Cardiac muscle cell (in vitro differentiated cells and primary cell): ENCODE measurements at places on chromosomes 13 and 19. TPM values are rescaled to one million over a fixed set of nuclear protein-coding genes. Genes with fewer than 3 reads are reported as not detected.

Gene ZNF835
- 0.11 and 0.98 TPM in 2 replicates for total RNA-seq

Gene KLK14
- 0.24 TPM in 1 of 2 replicates, not detected in the other for total RNA-seq

Gene CKM
- total RNA-seq, result 406 and 481 TPM in 2 replicates

GRCh38 chr13:80469853-80470381, 129.0 kb upstream of the SPRY2 start:
- no peak for DNase-seq

- peak; percentile 23 for DNase-seq
Observed at GRCh38 chr19:34120846-34121639, 51.3 kb upstream of the LSM14A start.

DNA sequence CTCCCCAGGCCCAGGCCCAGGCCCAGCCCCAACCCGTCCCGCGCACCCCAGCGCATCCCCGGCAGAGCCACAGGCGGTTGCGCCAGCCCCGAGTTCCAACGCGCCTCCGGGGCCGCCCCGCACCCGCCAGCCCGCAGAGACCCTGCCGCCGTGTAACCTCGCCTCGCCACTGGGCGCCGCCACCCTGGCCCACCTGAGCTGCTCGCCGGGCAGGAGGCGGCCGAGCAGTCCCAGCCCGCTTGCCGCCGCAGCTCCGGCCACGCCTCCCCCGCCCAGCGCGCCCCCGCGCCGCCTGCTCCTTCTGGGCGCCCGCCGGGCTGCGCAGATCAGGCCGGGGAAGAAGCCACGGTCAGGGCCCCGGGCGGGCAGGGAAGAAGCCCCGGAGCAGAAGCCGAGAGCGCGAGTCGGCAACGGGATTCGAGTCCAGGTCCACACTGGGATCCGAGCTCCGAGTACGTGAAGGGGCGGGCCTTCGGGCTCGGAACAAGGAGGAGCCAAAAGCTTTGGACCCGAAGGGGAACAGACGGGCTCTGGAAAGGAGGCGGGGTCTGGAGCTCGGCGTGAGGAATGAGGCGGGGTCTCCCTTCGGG, at the start of gene MBOAT7:
Gene MBOAT7, minus strand, starts transcription at position 436 of the 590 bp plus-strand sequence. CDS start 1,072 bp downstream, outside the sequence.
- no peak for DNase-seq

GRCh38 chr13:21481359-21481758, 22.3 kb upstream of the ZDHHC20 start:
- no peak for DNase-seq

DNA sequence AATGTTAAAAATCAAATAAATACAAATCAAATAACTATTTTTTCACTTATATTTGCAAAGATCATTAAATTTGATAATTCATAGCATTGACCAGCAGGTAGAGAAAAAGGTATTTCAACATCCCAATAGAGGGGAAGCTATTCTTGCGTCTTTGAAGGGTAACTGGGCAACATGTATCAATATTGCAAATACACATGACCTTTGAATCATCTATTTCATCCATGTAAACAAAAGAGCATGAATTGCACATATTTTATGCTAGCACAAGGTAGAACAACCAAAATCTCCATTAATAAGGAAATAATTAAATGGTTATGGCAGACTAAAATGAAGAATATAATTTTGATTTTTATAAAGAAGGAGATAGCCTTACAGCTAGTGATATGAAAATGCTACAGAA, 372.8 kb downstream of the GPC5 start:
- DNase-seq, result no peak

DNA sequence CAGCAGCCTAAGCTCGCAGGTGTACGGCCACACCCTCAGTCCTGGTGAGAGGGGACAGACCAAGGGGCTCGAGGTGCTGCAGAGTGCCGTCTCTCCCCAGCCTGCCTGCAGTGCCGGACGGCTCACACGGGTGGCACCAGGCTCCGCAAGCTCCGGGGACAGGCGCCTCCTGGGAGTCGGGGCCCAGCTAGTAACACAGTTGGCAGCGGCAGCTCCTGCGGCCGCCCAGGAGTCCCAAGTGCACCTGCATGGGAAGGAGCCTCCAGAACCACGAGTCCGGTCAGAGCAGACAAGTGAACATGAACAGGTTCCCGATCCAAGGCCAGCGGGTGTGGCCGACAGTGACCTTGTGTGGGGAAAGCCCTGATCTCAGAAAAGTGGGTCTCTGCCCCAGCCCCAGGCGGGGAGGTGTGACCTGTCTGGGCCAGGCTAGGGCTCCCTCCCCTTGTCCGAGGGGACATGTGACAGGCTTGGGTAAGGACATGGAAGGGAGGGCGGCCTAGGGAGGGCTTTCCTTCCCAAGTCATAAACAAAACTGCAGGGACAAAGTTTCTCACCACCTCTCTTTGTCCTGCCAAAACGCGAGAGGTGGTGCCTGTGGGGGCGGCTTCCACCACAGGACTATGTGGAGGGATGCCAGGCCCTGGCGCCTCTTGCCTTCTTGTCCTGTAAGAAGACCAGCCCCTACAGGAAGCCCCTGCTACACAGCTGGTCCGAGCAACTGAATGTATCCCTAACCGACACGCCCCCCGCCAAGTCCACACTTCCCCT, 46.5 kb downstream of the MLLT1 start:
- no peak for DNase-seq
